Stimulated activated CD8-positive, alpha-beta memory T cell treated with anti-CD3 and anti-CD28 coated beads, Interleukin-15, amount 100 ng/mL, for 24 hours (primary cell): ENCODE measurements at places on chromosomes 2 and 18.

GRCh38 chr18:267688-268552 lies at the start of gene THOC1:
THOC1 (minus strand) TSS chr18:268047; CDS start chr18:268019, 28 bp downstream.
- peak; percentile 92 for DNase-seq

DNA sequence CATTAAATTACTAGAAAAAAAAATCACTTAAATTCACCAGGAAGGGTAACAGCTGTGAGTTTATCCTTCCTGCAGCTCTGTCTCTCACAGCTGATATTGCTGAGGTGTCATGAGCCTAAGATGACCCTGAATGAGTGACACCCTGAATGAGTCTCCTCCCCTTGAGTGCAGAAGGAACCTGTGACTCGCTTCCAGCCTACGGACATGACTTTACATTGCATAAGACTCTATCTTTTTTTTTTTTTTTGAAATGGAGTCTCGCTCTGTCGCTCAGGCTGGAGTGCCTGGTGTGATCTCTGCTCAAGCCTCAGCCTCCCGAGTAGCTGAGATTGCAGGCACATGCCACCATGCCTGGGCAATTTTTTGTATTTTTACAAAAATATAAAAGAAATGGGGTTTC lies 14.1 kb downstream of the MRO start:
- no peak for DNase-seq

- no peak for DNase-seq
Observed at GRCh38 chr18:74831571-74832250, 234.0 kb downstream of the ZNF407 start.

DNA sequence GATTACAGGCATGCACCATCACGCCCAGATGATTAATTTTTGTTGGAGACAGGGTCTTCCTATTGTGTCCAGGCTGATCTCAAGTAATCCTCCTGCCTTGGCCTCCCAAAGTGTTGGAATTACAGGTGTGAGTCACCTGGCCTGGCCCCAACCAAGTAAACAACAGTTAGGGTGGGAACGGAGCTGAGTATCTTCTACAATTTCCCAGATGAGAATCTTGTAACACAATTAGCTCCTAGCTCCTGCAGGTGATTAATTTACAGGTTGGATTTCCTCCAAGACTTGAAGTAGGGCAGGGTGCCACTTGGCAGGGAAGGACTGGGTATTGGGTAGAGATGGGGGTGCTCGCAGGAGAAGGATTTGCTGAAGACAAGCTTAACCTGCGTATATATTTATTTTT lies 17.8 kb downstream of the NLRC4 start:
- DNase-seq: no peak

DNA sequence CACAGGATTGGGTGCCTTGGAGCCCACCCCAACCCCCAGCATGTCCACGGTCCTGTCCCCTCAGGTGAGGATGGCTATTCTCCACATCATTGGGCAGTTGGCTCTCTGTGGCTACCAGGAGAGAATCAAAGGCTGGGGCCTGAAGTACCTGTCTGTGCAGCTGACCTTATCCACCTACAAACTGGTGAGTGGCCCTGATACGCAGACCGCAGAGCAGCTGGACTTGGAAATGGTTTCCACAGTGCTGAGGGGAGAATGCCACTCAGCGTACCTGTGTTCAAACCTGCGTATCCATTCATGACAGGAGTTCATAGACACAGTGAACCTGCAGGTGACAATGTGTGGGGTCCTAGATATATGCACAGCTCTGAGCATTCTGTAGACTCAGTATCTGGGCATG lies 21.6 kb downstream of the MROH2A start:
- DNase-seq: no peak

- DNase-seq: no peak
Observed at GRCh38 chr2:162457490-162457889, 113.6 kb downstream of the GCA start.

DNA sequence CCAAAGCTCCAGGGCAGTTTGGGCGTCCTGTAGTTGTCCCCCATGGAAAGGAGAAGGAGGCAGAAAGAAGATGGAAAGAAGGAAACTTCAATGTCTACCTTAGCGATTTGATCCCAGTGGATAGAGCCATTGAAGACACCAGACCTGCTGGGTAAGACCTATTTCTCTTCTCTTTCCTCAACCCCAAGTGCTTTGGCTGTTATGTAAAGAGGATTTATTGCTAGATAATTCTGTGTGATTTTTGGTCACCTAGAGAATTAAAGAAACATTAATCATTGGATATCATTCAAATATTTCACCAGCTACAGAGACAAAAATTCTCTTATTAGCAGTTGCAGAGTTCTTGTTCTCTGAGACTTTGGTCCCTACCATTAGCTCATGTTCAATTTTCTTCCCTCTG lies 1.9 kb downstream of the GALNT5 start:
- no peak for DNase-seq

GRCh38 chr18:79459946-79460480 lies 64.3 kb downstream of the NFATC1 start:
- DNase-seq: no peak

- no peak for DNase-seq
Observed at GRCh38 chr2:231294571-231295362, 96.3 kb downstream of the ARMC9 start.

GRCh38 chr18:75211953-75212750 lies 1.6 kb downstream of the TSHZ1 start:
- DNase-seq: peak; percentile 20

GRCh38 chr2:203583701-203584100 lies 48.6 kb upstream of the RAPH1 start:
- DNase-seq: no peak

DNA sequence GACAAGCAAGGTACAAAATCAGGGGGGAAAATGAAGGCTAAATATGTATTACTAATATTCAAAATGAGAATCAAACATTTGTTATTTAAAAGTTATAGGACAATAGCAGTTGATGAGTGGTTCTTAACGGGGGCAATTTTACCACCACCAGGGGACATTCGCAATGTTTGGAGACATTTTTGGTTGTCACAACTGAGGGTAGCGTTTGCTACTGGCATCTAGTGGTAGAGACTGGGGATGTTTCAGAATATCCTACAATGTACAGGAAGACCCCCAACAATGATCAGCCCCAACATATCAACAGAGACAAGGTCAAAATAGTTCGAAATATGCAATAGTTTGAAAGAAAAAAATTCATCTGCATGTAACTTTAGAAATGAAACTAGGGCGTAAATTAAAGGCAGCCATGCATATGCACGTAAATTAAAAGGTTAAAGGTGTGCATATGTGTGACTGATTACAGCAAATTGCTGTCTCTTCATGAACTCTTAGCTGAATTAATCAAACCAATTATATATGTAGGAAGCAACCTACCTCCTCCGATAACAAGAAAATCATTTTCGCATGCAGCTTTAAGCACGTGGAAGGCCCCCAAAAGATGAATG lies 61.2 kb upstream of the CUL3 start:
- no peak for DNase-seq

GRCh38 chr2:180071797-180072196 lies 64.7 kb upstream of the CWC22 start:
- no peak for DNase-seq

- no peak for DNase-seq
Observed at GRCh38 chr18:42274488-42275137, 319.6 kb downstream of the PIK3C3 start.

DNA sequence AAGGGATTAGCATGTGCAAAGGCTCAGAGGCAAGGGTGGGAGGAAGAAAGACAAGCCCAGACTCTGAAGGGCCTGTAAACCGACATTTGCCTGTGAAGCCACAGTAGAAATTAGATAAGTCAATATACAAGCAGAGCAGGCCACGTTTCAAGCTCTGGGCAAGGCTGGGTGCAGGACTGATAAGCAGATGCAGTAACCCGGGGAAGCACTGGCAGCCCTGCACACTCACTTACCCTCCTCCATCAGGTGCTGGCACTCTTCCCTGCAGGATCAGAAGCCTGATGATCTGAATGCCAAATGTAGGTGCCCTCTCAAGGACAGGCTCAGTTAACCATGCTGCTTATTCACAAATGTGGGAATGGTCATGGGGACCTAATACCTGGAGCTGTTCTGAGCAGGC lies 46.3 kb upstream of the RAB12 start:
- DNase-seq: no peak

- peak; percentile 60 for DNase-seq
Observed at GRCh38 chr2:144331674-144332355, 188.1 kb downstream of the ZEB2 start.

DNA sequence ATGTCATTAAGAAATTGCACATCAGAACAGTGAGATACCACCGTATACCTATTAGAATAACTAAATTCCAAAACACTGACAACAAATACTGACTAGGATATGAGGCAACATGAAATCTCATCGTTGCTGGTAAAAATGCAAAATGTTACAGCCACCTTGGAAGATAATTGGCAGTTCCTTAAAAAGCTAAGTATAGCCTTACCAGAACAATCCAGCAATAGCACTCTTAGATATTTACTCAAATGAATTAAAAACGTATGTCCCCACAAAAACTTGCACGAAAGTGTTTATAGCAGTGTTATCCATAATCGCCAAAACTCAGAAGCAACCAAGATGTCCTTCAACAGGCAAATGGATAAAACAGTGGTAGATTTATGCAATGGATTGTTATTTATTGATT lies 241.7 kb downstream of the EPHA4 start:
- no peak for DNase-seq

GRCh38 chr2:80303006-80303908 lies 1.3 kb downstream of the LRRTM1 start:
- DNase-seq: no peak

DNA sequence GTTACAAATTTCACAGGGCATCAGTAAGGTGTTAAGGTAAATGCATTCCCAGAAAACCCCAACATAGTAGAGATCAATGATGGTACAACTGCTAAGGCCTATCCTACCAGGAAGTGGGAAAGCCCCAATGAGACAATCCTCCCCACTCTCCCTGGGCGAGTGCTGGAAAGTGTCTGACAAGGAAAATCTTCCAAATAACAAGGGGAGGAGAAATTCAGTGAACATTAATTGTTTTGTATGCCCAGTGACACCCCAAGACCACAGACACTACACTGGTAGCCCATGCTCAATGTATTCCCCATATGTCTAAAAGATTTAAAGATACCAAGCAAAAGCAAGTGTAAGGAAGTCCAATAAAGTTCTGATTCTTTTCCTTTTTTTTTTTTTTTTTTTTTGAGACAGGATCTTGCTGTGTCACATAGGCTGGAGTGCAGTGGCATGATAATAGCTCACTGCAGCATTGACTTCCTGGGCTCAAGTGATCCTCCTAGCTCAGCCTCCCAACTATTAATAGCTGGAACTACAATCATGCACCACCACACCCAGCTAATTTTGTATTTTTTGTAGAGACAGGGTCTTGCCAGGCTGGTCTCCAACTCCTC lies 24.7 kb downstream of the B4GALT6 start:
- no peak for DNase-seq

DNA sequence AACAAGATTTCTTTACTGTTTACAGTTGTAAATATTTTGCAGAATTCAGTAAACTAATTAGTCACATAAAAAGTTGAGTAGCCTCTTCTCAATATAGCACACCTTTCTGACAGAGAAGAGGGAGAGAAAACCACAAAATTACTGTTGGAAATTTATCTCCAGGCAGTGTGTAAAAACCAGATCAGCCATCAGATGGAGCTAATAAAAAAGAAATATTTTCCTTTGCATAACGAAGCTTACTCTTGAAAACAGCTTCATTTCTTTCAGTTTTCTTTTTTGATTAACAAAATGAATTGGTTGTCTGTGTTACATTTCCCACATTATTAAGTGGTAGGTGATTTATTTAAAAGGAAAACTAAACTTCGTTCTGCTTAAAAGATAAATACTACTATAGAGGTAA lies 259.3 kb upstream of the KCNJ3 start:
- DNase-seq: no peak

DNA sequence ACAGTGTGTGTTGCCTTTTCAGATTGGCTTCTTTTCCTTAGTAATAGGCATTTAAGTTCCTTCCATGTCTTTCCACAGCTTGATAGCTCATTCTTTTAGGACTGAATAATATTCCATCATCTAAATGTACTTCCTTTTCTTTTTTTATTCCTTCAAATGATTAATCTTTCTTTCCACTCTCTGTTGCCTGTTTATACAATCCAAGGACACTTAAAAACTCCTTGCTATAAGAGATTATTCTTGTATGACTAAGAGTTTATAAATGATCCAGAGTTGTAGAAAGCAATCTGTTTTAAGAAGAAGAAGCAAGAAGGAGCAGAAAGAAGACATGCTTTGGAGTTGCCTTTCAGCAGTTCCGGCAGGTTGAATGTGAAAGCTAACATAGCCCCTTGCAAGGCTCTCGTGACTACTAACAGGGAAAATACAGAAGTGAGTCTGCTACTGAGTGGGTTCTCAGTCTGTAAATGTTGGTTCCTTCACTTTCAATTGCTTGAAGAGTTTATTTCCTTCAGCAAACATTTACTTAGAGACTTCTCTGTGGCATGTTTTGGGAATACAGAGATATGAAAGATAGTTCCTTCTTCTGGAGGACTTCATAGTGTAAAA lies 123.0 kb downstream of the PMAIP1 start:
- DNase-seq: no peak

- DNase-seq: no peak
Observed at GRCh38 chr18:74278058-74278457, 13.7 kb downstream of the CYB5A start.

DNA sequence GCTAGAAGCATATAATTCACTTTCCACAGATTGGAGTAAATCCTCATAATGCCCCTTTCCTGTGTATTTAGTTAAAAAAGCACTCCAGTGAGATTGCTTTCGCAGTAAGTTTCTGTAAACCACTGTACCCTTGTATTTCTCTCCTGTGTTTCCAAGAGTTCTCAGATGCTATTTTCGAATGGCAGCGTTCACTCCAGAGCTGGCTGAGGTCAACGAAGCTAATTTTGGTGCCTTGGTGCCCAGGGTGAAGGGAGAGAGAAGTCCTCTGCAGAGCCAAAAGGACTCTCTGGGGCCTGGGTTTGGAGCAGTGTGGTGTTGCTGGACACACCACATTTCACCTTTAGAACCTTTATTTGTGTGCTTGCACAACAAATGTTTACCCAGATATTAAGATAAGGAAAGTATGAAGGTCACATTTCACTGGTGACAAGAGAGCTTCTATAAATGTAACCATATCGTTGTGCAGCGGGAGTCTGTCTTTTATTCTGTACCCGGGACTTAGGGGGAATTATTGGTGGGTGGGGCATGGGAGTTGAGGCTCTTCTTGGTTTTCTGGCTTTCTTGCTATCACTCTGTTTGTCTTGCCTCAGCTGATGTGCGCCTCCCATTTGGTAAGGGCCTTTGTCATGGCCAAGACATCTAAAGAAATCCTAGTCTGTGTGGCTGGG lies 9.9 kb downstream of the EPAS1 start:
- no peak for DNase-seq
